ENCODE measurements at places on chromosomes 2 and 18.

GRCh38 chr2:149167001-149167780, 128.7 kb downstream of the LYPD6B start:
- DNase-seq: peak; percentile 3

DNA sequence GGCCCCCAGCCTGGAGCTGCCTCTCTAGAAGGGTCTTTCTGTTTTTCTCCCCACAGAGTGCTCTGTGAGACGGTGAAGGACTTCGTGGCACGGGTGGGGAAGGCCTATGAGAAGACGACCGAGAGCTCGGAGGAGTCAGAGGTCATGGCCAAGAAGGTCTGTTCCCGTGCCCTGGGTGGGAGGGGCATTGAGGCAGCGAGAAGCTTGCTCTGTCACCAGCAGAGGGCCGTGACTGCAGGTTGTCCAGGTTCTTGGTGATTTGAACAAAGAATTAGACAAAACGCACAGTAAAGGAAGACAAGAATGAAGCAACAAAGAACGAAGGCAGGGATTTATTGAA, 93.9 kb downstream of the DGKD start:
- no peak for DNase-seq

DNA sequence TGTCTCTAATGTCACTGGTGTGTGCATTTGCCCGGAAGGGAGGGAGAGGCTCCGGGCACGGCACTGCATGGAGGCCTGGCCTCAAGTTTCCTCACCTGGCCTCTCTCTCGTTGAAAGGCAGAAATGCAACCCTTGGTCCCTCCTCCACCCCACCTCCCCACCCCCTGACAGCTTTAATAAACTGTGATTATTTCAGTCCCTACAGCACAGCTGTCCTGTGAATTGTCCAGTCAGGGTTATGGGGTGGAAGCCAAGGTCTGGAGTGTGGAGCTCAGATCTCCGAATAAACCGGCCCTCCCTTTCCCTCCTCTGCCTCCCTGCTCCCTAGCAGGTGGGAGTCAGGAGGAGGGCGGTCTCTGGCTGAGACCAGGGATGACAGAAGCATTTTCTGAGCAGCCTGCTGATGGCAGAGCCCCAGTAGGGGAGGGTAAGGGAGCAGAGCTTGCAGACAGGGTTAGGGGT, 199.2 kb upstream of the SMAD2 start:
- no peak for DNase-seq

GRCh38 chr18:62249478-62250097, 62.5 kb downstream of the RELCH start:
- DNase-seq: peak; percentile 17

DNA sequence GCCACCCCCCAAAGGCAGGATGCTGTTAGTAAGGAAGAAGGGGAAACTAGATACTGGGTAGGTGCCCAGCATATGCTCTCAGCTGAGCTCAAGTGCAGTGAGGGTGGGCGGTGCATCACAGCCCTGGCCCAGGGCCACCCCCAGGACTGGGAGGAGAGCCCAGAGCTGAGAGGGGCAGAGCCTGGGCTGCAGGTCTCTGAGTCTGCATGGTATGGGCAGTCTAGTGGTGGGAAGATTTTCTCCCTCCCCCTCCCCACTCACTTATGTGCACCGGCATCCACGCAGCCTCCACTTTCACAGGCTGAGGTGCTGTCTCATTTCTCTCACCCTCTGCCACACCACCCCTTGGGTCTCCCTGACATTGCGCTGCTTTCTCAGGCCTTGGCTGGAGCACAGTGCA, 48.5 kb upstream of the CAB39 start:
- DNase-seq: no peak

GRCh38 chr2:205483095-205483494, 199.2 kb upstream of the NRP2 start:
- no peak for DNase-seq

- DNase-seq: no peak
These were observed 5.8 kb upstream of the SIX3 start for GRCh38 chr2:44935729-44936098.

DNA sequence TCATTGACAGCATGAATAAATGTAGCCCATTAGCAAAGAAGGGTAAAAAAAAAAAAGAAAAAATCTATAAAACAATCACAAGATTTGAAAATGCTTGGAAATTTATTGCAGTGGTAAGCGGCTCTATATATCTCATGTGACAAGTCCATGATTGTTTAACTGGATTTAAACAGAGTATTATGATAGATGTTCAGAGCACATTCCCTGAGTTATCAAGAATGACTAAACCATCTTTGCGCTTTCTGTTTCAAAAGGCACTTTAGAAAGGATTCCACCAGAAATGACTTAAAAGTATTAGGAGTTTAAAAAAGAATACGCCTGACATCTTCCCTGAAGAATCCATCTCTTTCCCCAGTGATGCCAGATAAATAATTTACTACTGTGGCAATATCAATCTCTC, 409.5 kb upstream of the UBE2E3 start:
- DNase-seq: no peak

GRCh38 chr2:239895116-239895515, 130.0 kb downstream of the NDUFA10 start:
- DNase-seq: no peak

DNA sequence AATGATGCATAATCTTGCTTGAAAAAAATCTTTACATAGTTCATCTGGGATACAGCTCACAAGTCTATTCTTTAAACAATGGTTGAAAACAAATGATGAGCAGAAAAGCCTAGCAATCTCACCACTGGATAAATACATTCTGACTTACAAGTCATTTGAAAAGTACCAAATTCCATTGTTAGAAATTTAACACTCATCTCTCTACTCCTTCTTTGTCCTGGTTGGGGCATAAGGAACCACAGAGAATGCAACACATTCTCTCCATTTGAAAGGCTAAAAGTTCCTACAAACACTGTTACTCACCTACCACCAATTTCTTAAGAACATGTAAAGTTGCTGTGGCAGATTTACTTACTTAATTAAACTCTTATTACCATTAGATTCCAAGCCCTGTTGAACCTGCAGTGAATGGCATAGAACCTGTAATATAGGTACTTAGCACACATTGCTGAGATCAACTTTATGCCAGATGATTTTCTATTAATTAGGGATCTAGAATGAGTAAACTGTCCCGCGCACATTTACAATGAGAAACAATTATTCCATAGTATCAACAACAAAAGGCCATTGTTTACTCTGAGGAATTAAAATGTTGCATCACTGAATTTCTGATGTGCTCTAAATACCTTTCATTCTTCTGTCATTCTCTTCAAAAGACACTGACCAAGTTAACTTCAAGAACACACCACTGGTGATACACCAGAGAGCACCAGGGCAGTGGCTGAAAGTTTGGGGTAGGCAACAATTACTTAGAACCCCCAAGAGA, 69.6 kb downstream of the CABYR start:
- no peak for DNase-seq
